Hematopoietic multipotent progenitor cell treated with erythropoietin and hydrocortisone succinate and interleukin-3 and kit ligand, for 17 days (in vitro differentiated cells): ENCODE measurements at places on chromosomes 11 and 22.

- DNase-seq: no peak
These were observed 66.6 kb upstream of the PRODH start for GRCh38 chr22:19002684-19003038.

GRCh38 chr11:85673393-85673792 lies 8.5 kb upstream of the CREBZF start:
- no peak for DNase-seq

- no peak for DNase-seq
These were observed 6.4 kb downstream of the E2F8 start for GRCh38 chr11:19234231-19234817.

GRCh38 chr22:29041408-29041807 lies 20.2 kb downstream of the C22orf31 start:
- no peak for DNase-seq

GRCh38 chr22:24427500-24428164 lies at the start of gene ADORA2A:
TSS of gene ADORA2A (plus strand) at chr22:24427599. CDS start at chr22:24433405, 5,806 bp downstream.
- DNase-seq: no peak

DNA sequence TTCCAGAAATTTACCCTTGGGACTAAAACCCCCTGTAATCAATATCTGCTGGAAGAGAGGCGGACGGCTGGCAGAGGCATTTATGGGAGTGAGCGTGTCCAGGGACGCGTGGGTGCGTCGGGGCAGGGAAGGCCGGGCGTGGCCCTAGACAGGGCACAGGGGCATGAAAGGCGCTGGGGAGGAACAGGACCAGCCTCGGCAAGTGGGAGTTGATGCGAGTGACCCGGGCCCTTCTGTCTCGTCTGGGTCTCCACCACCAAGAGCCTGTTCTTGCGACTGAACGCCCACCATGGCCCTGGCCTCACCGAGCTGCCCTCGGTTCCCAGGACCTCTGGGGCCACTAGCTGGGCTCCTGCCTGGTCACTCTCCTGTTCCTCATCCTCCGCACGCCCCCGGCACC lies 17.5 kb downstream of the OSBPL5 start:
- no peak for DNase-seq

- DNase-seq: peak; percentile 62
These were observed 100.2 kb upstream of the GAL start for GRCh38 chr11:68584097-68584496.

DNA sequence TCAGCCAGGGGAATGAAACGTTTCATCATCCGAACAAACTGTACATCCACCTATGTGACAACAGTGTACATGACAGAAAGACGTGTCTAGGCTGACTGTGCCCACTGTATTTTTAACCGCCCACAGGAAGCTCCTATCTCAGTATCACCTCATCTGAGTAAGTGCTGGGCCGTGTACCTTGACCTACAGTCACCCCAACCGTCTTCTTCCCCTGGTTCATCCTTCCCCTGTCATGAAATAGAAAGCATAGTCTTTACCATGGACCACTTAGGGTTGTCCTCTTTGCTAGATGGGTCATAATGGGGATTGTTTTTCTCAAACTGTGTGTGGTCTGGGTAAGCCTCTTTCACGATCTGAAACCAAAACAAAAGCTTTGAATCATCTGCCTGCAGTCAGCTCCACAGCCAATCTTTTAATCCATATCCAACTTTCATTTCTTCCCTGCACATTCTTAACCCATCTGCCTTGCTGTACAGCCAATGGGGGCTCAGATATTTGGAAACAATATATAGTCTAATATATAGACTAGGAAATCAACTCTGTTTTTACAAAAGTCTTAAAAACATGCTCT lies 4.2 kb downstream of the THYN1 start:
- DNase-seq: no peak

GRCh38 chr11:20031155-20032001 lies 128.9 kb downstream of the DBX1 start:
- DNase-seq: no peak

DNA sequence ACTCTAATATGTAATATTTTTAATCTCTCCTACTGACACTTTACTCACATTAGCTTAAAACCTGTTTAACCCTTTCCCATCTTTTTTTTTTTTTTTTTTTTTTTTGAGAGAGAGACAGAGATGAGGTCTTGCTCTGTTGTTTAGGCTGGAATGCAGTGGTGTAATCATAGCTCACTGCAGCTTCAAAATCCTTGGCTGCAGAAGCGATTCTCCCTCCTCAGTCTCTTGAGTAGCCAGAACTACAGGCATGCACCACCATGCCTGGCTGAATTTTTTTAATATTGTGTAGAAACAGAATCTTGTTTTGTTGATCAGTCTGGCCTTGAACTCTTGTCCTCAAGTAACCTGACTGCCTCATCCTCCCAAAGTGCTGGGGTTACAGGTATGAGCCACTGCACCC lies 37.3 kb downstream of the PAMR1 start:
- DNase-seq: no peak

- DNase-seq: peak; percentile 24
These were observed 26.8 kb downstream of the CLDN25 start for GRCh38 chr11:113806406-113806805.

DNA sequence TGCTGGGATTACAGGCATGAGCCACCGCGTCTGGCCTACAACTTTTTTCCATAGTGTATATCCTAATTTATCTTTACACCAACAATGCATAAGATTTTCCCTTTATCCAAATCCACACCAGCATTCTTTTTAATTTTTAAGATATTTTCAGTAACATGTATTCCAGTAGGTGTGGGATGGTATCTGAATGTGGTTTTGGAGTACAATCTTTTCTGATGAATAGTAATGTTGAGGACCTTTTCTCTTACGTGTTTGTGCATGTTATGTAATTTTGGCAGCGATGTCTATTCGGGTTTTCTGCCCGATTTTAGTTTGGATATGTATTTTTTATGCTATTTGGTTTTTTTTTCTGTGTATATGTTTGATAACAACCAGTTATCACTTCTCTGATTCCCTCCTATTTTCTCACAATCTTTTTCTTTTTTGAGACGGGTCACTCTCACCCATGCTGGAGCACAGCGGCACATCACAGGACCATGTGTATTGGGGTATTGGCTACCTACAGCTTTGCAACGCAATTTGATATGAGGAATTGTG lies 114.6 kb upstream of the GRK3 start:
- no peak for DNase-seq

GRCh38 chr22:19079691-19080090 lies 42.5 kb downstream of the DGCR2 start:
- no peak for DNase-seq

DNA sequence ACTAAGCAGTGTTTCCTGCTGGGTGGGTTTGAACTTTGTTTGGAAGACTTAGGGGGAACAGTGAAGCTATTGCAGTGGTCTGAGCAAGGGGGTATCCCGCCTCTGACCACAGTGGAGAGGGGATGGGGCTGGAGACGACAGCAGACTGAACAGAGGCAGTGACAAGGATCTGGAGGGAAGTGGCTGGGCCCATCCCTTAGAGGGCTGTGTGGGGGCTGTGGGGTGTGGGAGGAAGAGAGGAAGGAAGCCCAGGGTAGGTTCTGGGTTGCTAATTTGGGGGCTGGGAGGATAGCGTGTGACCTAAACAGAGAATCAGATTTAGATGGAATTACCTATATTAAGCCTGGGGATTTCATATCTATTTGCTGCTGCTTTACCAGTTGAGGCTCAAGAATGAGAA lies 70.7 kb downstream of the BMAL1 start:
- no peak for DNase-seq

GRCh38 chr11:69131644-69132300 lies 24.0 kb upstream of the SMIM38 start:
- no peak for DNase-seq

DNA sequence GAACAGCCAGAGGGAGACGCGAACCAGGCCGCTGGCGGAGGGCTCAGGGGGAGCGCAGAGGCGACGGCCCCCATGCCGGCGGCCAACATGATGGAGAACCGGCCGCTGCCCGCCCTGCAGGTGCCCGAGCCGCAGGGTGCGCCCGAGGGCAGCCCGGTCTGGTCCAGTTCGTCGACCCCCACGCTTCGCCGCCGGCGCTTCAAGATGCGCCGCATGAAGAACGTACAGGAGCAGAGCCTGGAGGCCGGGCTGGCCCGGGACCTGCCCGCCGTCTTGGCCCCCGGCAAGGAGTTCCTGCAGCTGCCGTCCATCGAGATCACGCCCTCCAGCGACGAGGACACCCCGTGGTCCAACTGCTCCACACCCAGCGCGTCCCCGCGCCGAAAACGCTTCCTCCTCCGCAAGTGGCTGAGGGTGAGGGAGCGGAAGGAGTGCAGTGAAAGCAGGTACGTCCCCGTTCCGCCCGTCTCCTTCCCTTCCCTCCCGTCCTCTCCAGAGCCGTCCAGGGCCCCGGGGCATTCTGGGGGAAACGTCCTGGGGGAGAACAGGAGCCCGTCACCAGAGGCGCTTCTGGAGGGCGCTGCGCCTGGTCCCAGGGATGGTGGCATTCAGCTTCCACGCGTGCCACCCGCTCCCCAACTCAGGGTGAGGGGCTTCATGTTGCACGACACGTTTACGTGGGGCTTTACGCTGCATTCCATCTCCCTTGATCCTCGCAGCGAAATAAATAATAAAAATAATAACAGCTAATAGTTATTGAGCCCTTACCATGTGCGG lies 840 bp downstream of the GRAMD1B start:
- DNase-seq: no peak

- DNase-seq: peak; percentile 53
These were observed 72.9 kb downstream of the ZBTB16 start for GRCh38 chr11:114132417-114132816.

DNA sequence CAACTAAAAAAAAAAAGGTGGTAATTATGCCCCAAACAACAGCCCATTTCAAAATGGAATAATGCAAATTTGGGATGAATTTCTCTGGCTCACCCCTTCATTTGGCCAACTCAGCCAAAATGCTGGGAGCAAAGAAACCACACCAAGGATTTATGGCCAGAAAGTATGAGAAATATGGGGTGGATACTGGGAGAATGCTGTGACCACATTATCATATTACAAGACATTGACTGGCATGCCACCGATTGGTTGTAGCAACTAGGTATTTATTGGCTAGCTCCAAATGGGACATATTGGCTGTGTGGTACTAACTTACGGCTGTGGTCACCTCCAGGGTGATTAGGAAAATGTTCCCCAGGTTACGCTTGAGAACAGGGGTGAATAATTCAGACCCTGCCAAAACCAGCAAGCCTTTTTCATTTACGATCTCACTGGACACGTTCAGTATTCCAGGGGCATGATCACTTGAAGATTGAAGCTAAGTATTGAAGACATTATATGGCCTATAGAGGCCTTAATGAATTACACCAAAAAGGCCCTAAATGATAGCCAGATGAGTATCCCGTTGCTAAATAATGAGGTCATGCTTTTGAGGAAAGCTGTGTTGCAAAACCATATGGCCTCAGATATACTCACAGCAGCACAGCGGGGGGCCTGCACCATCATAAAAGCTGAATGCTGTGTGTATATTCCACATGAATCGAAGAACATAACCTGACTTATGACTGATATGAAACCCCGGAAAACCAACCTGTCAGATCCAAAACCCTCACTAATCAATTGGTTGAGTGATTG lies 3.8 kb upstream of the FDX1 start:
- no peak for DNase-seq

DNA sequence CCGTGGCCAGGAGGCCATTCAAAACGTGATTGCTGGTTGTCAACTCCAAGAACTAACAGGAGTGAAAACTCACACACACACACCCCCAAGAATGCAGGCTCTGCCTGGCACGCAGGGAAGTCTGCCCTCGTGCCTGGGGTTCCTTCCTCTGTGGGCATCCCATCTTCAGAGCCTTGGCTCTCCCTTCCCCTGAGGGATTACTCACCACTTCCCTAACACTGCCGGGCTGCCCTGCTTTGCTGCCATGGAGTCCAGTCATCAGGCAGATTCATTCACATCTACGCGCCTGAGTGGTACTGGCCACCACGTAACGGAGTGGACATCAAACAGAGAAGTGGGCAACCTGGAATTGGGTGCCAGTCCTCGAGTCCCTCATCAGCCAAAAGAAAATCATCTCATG lies 120.7 kb upstream of the TMEM45B start:
- no peak for DNase-seq

DNA sequence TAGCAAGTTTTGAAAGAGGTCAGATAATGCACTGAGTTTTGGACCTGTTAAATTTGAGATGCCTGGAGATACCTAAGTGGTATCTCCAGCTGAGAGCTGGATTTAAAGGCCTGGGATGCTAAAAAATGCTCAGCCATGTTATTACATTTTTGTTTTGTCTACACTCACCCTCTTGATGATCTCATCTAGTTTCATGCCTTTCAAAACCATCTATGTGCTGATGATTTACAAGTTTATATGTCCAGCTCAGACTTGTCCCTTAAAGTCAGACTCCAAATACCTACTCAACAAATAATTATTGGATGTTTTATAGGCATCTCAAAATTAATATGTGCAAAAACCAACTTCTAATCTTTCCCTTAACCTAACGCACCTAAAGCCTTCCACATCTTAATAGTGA lies 103.6 kb upstream of the OR9G4 start:
- DNase-seq: no peak

GRCh38 chr11:106424111-106424510 lies 346.6 kb downstream of the AASDHPPT start:
- no peak for DNase-seq

- DNase-seq: no peak
These were observed 10.3 kb upstream of the CTSD start for GRCh38 chr11:1773994-1774550.
